Dermis blood vessel endothelial cell (primary cell): ENCODE measurements at places on chromosomes 6 and 20.

DNA sequence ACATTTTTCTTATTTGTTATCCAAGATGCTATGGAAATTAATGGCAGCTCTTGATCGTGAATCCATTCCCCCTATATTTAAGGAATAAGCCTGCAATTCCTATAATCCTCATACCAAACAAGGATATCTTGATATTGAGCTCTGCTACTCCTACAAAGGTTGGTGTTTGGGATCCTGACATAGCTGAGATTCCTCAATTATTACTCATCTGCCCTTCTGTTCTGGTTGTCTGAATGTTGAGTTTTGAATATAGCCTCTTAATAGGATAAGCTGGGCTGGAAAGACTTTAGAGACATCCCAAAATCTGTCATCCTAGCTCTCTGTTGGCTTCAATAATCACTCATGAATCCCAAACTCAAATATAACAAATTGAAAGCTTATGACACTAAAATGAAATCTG, 49.9 kb downstream of the CLIC5 start:
- DNase-seq = no peak

DNA sequence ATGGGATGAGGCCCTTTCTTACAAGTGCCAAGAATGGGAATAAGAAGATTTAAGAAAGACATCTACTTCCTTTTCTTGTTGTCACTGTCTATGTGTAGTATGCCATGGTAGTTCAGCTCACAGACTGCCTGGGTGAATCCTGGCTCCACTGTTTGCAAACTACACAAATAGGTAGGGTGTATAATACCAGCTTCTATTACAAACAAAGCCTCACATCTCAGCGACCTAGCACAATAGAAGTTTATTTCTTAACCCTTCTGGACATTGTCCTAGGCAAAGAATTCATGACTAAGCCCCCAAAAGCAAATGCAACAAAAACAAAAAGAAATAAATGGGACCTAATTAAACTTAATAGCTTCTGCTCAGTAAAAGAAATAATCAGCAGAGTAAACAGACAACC, 74.5 kb downstream of the LINC00237 start:
- DNase-seq = no peak

- DNase-seq = no peak
Observed at GRCh38 chr6:152225241-152225934, 411.8 kb downstream of the SYNE1 start.

GRCh38 chr20:35206802-35207201, 19.7 kb upstream of the MMP24 start:
- no peak for DNase-seq

DNA sequence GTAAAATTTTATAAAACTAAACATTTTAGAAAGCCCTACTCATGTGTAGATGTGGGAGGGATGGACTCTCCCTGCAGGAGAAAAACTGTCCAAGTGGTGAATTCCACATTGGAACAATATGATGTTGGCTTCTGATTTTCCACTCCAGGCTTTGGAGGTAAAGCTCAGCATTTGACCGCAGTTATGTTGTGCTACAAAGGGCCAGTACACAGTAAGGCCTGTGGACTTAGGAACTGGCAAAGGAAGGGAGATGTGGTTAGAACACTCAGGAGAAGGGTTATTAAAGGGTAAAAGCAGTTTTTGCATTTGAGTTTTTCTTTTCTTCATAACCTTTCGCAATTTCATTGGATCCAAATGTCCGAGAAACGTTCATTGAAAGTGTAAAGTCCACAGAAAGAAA, 150.3 kb upstream of the SASH1 start:
- DNase-seq = no peak

DNA sequence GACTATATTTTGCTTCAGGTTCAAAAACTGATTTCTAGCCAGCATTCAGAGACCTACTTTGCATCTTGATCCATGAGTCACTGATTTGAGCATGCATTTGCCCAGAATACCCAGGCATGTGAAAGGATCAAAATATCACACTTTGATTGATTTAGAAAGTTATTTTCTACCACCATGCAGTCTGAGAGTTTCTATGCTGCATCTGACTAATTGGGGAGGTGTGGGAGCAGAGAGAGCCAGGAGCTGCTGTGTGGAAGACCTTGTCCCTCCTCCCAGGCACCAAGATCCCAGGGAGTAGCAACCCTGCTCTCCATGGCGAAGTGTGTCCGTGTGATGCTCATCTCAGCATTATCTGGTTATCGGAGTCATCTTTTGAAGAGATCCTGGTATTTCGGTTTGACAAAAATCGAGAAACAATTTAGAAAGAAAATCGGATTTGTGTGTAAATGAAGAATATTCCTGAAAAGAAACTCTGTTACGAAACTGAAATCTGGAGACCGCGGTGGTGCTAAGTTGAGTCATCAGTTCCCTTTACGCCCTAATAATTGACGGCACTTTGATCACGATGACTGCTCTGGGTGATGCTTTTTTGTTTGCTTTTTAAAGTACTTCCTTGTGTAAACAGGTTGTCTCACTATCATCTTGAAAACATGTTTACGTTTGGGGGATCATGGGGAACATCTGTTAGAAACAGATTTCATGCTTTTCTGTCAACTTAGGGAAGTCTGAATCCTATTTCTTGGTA, 193.4 kb downstream of the BACH2 start:
- no peak for DNase-seq

GRCh38 chr20:18019068-18019467, 38.6 kb downstream of the OVOL2 start:
- peak; percentile 43 for DNase-seq

DNA sequence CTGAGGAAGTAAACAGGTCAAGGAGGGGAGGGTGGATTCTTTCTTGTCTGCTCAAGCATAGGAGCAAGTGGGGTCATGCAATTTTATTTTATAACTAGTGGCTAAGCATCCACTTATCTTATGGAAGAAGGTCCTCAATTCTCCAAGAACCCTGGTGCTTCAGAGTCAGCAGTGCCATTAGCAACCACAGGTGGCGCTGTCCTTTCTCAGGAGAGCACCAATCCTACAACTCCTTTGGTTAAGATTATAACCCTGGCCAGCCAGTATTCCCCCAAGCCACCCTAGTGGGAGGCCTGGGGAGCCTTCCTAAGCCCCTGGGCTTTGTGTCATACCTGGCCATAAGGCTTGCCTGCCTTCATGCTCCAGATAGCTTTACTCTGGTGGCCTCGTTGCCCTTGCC, 60.7 kb downstream of the PCSK2 start:
- DNase-seq = no peak

DNA sequence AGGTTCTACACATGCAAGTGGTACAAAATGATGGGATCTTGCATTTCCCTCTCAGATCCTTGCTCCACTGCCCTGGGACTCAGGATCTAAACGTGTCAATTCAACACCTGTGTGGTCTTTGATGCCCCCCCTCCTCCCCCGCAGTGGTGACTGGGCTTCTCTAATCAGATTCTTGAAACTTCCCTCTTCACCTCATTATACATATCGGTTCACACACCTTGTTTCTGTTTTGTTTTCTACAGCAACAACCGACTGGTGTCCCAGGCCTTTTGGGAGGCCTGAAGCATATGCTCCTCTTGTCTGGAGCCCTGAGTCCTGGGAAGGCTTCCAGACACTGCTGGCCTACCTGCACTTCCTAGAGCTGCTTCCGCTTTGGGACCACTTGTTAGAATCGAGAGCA, 20.0 kb downstream of the SAMD3 start:
- no peak for DNase-seq

DNA sequence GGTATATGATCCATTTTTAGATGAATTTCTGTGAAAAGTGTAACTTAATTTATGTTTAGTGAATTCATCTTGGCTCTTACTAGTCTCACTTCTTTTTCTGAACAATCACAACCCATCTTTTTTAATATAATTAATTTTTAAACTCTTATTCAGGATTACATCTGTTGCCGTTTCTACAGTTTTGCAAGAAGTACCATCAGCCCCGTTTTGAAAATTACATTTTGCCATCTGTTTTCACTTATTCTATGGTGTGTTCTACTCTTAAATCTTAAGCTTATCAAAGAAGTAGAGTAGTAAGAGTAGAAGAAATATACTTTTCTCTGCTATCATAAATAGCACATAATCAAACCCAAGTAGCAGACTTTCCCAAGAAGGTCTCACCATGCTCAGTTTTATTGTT, 70.1 kb downstream of the ZNF292 start:
- DNase-seq = no peak

GRCh38 chr20:35223941-35224340, 2.5 kb upstream of the MMP24 start:
- DNase-seq = no peak

DNA sequence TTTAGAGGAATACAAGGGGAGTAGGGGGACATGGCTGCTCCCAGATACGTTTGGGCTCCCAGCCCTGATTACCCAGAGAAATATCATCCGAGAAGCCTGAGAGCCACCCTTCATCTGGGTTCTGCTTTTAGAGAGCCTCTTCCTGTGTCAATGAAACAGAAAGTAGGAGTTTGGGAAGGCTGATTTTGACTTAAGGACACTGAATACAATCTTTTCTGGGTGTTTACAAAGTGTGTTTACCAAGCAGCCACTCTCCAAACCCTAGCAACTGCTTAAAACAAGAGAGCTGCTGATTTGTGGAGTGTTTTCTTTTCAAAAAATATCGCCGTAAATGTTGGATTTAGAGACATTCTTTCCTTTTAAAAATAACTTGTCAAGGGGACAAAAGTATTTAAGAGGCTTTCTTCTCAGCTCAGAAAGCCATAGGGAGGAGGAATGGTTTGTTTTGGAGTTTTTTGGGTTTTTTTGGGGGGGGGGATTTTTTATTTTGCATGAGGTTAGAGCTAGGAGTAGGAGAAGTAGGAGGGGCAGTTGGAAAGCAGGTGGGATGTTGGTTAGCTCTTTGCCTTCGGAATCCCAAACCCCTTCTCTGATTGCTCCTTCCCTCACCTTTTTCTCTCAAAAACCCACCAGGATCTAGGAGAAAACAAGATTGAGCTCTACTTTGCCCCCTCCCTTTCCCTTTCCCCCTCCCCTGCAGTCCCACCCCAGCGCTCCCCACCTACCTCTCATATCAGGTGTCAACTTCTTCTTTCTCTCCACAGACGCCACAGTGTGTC, 12.4 kb downstream of the MAFB start:
- no peak for DNase-seq

DNA sequence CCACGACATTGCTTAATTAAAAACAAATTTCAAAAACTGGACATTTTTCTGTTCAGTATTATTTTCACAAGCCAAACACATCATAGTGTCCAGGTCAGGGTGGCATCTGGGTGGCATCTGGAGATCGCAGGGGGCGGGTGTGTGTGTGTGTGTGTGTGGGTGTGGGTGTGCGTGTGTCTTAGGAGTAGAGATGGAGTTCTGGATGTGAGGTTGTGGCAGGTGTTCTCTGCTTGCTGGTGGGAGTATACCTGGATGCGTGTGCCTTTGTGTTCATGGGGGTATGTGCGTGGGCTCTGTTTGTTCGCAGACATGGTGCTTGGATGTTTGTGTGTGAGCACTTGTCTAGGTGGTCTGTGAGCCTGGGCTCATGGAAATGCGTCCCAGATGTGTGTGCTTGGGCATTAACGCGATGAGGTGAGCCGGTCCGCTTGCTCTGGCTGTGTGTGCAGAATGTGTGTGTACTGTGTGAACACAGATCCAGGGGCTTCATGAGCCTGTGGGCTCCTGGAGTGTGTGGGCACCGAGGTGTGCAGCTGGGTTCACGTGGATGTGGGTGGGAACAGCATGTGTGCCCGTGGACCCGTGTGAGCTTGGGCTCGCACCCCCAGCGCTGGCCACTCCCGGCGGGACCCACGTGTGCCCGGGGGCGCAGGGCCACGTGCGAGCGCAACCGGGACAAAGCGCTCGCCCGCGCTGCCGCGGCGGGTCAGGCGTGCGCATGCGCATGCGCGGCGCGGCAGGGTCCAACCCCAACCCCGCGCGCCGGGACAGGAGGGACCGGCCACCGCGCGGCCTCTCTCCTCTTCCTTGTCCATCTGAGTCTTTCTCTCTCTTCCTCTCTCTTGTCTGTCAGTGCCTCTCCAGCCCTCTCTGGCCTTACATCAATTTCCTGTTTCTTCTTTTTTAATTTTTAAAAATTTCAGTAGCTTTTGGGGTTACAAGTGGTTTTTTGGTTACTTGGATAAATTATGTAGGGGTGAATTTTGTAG, 60.4 kb downstream of the SRC start:
- peak; percentile 51 for DNase-seq

- no peak for DNase-seq
Observed at GRCh38 chr6:33235221-33235634, 26.9 kb downstream of the RING1 start.

DNA sequence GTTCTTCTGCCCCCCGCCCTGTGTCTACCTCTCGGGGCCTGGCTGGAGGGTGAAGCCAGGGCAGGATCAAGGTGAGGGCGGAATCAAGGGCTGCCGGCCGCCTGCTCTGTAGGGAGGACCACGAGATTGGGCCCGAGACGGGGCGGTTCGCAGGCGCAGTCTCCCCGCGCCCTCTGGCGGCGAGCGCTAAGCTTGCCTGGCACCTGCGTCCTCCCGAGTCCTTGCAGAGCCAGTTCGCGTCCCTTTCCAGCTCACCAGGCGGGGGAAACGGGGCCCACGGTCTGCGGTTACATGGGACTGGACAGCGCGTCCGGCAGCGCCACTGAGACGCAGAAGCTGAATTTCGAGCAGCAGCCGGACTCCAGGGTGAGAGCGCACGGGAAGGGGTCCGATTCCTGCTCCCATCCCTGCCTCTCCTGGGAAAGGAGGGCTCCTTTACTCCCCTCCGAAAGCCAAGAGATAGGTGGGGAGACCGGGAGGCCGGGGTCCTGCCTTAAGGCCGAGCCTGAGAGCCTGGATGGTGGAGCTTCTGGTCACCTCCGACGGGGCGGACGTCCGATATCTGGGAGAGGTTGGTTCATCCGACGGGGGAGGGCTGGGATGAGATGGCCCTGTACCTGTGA, 3.6 kb upstream of the MATN4 start:
- DNase-seq = peak; percentile 75

DNA sequence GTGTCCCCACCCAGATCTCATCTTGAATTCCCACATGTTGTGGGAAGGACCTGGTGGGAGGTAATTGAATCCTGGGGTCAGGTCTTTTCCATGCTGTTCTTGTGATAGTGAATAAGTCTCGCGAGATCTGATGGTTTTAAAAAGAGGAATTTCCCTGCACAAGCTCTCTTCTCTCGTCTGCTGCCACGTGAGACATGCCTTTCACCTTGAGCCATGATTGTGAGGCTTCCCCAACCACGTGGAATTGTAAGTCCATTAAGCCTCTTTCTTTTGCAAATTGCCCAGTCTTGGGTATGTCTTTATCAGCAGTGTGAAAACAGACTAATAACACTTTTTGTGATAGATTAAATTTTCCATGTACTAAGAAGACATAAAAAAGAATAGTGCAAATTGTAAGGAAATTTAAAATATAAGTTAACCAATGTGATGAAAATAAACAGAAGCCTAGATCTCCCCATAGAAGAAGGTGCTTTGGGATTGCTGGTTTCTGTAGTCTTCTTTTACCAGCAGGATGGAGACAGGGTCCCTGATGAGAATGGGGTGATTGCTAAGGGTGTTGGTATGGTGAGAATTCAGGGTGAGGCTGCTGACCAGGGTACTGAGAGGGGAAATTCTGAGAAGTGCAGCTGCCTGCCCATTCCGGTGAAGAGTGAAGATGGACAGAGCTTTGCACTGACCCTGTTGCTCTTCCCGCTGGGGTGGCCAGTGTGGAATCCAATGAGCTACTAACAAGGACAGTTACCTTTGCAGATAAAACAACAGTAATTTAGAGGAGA, 50.7 kb downstream of the BMP2 start:
- no peak for DNase-seq
